ENCODE measurements at places on chromosomes 3 and 15.

GRCh38 chr15:48603123-48603500 lies 42.4 kb downstream of the FBN1 start:
- DNase-seq = no peak

DNA sequence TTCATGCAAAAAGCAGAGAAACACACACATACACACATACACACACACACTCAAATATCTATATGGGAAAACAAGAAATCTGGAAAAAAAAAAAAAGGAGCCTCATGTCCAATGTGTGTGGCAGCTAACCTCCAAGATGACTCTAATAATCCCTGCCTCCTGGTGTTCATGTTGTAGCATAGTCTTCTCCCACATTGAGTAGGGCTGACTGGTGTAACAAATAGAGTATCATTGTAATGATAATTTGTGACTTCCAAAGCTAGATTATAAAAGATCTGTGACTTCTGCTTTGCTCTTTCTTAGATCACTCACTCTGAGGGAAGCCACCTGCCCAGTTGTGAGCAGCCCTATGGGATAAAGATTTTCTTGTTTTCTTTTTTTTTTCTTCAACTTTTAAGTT lies 130.9 kb upstream of the TNIK start:
- DNase-seq = no peak

- DNase-seq = no peak
Measured at GRCh38 chr3:31625358-31625757, 92.6 kb downstream of the STT3B start.

DNA sequence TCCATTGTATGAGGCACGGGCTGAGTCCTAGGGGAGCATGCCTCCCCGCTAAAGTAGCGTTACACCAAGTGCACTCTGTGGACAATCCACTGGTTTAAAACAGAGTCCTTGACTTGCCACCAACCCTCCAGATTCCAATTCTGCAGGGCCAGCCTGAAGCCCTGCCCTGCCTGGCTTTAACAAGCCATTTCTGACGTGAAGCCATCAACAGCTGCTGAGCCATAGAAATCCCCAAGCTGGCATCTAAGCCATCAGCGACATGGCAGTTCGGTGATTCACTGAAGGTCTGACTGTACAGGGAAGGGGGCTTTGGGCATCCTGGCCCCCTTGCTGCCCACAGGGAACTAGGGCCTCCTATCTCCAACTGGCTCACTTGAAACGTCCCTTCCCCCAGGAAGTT lies 265.7 kb downstream of the UACA start:
- no peak for DNase-seq

GRCh38 chr15:49715211-49715610 lies 94.4 kb downstream of the DTWD1 start:
- DNase-seq = peak; percentile 35
